ENCODE measurements at places on chromosomes 4 and X.

GRCh38 chr4:85142451-85142850 lies 176.0 kb upstream of the WDFY3 start:
- no peak for DNase-seq

- no peak for DNase-seq
Observed at GRCh38 chrX:1397441-1398270, 5.7 kb upstream of the SLC25A6 start.

GRCh38 chr4:24488399-24489164 lies 95.8 kb downstream of the DHX15 start:
- DNase-seq, result peak; percentile 17

GRCh38 chr4:98490251-98490650 lies 168.2 kb downstream of the TSPAN5 start:
- DNase-seq, result no peak

- DNase-seq, result no peak
Observed at GRCh38 chr4:70713453-70714078, 8.2 kb upstream of the RUFY3 start.

DNA sequence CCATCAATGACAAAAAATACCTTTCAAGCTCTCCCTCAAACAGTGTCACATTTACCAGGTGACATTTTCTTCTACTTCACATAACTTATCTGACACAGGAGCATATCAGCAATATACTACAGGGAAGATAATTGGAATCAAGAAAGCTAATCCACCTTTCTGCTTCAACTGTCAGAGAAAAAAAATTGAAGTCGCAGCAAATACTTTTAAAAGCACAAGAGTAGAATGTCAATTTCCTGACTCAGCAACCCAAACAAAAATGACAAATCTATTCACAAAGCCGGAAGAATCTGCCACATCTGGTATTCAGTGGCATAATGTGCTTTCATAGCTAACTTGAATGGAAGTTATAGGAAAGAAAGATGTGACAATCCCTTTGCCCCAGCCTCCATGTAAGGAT lies 36.7 kb downstream of the AGA start:
- no peak for DNase-seq

DNA sequence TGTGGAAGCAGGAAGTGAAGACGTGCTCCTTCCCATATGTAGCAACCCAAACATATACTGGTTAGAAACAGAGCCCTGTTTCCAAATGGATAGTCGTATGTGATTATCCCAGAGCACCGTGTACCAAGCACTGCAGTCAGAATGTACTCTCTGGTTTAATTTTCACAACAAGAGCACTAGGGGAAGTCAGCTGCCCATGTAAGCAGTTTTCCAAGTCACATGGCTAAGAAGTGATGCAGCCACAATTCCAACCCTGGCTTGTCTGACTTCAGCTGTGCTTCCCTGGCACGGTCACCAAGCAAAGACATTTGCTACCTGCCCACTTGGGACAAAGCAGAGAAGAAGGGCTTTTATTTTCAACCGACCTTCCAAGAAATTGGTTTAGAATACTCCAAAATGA lies 28.2 kb upstream of the CEP135 start:
- no peak for DNase-seq

DNA sequence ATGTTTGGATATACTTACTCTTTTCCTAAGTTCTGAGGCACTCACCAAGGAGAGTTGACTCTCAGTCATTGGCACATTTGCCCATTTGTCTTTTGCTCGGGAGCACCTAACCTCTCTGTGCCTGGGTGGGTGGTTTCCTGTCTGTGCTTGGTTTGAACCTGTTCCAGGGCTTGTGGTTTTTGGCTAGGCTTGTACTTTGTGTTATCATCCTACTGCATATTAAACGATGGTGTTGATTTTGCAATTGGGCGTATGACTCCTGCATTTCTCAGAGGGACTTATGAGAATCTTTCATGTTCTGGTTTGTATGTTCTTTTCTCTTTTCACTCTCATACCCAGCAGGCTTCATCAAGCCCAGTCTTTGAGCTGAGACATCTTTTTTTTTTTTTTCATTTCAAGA lies 161.7 kb downstream of the BTC start:
- DNase-seq, result peak; percentile 48

GRCh38 chrX:107659286-107659685 lies 31.0 kb downstream of the PRPS1 start:
- no peak for DNase-seq

DNA sequence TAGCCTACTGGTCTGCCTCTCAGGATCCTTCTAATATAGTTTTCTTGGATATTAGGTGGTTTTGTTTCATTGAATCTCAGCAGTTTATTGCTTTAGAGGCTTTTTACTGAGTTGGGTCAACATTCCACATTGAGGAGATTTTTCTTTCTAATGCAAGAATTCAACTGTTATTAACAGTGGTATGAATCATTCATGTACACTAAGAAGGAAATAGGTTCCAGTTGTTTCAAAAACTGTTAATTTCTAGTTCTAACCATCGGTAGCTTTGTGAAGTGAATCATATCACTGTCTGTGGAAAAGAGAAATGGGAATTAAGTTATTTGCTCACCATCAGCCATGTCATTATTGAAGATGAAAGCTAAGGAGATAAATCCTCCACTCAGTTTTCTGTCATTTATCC lies 331.5 kb downstream of the RPA4 start:
- DNase-seq, result peak; percentile 45

GRCh38 chr4:138344054-138344453 lies 101.9 kb upstream of the SLC7A11 start:
- DNase-seq, result no peak

DNA sequence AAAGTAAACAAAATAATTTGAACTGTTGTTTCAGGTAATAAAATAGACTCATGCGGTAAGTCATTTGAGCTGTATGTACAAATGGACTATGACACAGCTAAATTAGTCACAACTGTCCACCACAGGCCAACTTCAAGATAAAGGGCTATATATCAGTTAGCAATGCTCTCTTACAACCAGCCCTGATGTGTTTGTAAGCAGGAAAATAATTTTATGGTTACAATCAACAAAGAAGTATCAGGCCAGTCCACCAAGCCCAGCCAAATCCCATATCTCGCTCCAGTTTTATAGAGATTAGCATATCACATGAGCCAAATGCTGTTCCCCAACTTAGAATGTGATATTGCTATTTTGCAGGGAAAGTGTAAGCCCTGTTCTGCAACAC lies 511 bp upstream of the DUSP21 start:
- no peak for DNase-seq

- no peak for DNase-seq
Observed at GRCh38 chrX:120299928-120300327, 11.3 kb downstream of the TMEM255A start.

GRCh38 chrX:151596282-151596681 lies 32.8 kb downstream of the PASD1 start:
- DNase-seq, result no peak

DNA sequence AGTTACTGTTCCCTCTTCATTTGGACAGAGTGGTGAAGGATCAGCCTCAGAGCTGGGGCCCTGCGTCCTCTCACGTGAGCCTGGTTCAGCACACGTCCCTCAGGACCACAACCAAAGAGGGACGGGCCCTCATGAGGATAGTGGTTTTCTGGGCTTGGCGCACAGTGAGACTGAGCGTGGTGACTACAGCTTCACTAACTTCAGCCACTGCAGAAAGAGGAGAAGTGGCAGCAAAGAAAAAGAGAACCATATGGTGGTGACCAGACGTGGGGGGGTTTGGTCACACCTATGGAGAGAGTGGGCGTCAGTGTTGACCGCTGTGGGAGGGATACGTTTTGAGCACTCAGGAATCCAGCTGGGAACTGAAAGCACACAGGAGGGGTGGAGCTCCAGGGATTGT lies 21.8 kb upstream of the TNIP3 start:
- no peak for DNase-seq

- DNase-seq, result no peak
Observed at GRCh38 chr4:119489305-119489704, 139.3 kb downstream of the PDE5A start.

All from fibroblast of skin of left quadriceps (primary cell).